ENCODE measurements at places on chromosomes 13 and 19.

DNA sequence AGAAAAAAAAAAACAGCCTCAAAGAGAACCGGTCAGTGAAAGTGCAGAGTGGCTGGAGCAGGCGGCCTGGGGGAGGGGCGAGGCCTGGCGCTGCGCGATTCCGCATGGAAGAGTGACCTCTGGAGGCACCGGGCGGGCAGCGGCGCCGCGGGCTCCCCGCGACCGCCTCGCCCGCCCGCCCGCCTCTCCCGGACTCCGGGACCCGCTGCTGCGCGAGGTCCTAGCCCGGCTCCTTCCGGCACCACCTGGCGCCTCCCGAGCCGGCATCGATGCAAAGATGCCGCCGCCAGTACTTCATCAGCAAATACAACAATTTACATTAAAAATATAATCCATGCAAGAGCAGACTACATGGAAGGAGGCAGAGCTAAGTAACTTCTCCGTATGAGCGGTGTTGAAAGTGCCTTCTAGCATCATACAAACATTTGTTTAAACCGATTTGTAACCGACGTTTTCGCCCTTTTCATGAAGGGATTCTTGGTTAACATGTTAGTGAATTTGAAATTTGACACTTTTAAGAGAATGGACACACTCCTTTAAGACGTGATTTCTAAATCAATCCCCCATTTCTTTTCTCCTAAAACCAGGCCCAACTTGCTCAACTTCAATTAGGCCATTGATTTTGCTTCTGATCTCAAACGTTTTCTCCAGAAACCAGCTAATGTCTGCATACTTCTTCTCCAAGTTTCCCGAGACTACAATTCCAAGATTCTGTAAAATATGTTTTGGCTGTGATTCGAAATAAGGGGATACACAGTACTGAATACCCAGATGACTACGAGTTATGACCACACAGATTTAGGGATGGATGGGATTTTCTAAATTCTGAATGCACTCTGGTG is 2.1 kb downstream of the EFNB2 start:
- DNase-seq, result no peak

DNA sequence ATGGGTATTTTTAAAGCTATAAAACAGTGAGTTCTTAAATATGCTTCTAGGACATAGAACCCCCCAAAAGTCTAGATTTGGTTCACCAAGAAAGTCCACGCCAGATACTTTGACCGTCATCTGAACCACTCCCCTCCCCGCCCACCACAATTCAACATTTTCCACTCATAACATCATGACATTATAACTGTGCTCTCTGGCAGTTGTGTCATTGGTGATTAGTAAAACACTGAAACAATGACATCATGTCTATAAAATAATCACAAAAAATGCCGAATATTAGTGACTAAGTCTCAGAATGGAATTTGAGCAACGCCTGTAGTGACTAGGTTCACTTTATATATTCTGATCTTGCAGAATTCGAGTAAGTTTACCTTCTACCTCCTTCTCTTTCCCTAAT is 732.3 kb downstream of the FGF9 start:
- DNase-seq, result no peak

GRCh38 chr13:93714171-93714570 is 487.6 kb downstream of the GPC6 start:
- DNase-seq, result no peak

- no peak for DNase-seq
Measured at GRCh38 chr13:100356426-100356825, 232.2 kb downstream of the GGACT start.

GRCh38 chr13:91153372-91153771 is 194.1 kb upstream of the MIR17HG start:
- DNase-seq, result no peak

GRCh38 chr19:6551607-6552450 is 21.0 kb downstream of the TNFSF9 start:
- peak; percentile 50 for DNase-seq

DNA sequence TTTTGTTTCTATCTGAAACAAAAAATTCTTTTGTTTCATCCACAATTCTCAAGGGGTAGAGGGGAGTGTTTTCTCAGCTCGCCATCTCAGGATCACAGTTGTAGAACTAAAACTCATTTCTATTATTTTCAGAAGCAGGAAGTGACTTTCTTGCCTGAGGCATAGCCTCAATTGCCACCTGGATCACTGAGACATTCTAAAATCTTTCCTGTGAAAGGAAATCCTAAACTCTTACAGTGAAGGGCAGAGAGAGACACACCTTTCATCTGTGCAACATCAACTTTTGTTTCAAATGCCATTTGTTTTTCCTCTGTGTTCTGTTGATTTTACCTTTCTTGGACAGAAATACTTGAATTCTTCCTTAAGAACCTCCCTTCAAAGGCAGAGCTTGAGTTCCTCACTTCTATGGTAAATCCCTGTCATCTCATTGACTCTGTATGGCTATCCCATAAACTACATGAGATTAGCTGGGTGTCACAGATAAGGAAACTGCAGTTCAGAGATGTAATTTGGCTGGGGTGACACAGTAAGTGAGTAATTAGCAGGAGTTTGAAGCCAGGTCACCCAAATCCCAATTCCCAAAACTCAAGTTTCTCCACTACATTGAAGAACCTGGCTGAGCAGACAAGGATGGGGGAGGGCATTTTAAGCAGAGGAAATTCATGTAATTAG is 224.4 kb upstream of the HTR2A start:
- DNase-seq, result no peak

DNA sequence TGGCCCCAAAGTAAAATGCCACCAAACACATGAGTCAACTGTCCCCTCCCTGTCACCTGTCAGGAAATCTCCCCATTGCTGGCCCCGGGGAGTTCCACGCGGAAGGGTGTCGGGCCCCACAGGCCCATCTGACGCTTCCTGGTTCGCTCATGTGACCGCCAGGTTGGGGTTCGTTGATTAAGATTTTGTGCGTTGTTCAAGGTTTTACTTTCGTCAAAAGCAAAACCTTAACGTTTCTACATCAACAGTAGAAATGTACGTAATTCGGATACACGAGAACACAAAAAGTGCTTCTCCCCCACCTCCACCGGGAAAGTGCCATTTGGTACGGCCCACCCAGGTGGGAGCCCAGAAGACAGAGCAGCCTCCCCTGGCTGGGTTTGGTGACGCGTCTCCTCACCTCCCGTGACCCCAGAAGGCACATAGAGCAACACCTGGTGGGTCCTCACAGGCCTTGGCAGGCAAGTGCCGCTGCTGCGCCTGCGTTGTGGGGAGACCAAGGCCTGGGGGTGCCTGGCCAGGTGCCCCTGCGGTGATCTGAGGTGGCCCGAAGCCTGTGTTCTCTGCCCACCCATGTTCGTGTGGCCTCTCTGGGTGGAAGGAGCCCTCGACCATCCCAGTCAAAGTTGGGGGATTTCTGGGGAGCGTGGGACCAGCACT is 161.6 kb downstream of the KDM4B start:
- DNase-seq, result no peak

DNA sequence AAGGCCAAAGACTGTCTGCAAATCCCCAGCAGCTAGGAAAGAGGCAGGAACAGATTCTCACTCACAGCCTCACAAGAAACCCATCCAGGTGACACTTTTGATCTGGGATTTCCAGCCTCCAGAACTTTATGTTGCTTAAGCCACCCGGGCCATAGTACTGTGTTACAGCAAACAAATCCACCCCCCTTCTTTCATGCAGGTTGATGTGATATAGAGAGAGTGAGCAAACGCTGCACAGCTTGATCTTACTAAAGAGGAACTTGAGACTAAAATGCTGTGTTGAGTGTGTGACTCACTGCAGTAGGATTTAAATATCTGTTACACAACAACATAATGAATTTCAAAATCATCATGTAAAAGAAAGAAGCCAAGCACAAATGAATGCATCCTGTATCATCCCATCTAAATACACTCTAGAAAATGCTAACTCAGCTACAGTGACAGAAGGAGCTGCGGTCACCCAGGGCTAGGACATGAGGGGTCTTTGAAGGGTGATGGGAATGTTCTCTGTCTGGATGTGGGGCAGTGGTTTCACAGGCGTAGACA is 32.2 kb downstream of the RCBTB2 start:
- DNase-seq, result no peak

DNA sequence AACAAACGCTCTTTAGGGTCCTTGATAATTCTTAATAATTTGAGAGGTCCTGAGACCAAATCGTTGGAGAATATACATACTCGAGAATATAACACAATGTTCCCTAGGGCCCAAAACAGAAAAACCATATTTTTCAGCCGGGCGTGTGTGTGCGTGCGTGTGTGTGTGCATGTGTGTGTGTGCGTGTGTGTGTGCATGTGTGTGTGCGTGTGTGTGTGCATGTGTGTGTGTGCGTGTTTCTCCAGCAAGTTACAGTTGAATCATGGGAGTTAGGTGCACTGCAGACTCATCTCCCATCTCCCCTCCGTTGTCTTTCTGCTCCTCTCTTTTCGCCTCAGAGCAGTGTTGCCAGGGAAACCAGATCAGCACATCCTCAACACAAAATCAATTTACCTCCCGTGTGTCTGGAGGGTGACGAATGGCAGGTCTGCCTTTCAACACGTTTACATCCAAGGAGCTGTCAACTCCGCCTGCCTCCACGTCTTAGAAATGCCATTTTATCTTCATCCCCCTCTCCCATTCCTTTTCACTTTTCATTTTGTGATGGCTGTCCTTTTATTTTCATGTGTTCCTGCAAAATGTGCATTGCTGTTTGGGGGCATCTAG is 8.3 kb upstream of the PNMA8B start:
- DNase-seq, result no peak

GRCh38 chr13:61410669-61411297 is 4.9 kb downstream of the PCDH20 start:
- DNase-seq, result no peak

GRCh38 chr19:35056513-35057063 is 15.1 kb downstream of the HPN start:
- DNase-seq, result no peak

- DNase-seq, result peak; percentile 79
Measured at GRCh38 chr19:55580628-55581144, at the start of gene ZNF579. ZNF579 (minus strand) TSS chr19:55580848; CDS start chr19:55579639, 1,209 bp downstream.

DNA sequence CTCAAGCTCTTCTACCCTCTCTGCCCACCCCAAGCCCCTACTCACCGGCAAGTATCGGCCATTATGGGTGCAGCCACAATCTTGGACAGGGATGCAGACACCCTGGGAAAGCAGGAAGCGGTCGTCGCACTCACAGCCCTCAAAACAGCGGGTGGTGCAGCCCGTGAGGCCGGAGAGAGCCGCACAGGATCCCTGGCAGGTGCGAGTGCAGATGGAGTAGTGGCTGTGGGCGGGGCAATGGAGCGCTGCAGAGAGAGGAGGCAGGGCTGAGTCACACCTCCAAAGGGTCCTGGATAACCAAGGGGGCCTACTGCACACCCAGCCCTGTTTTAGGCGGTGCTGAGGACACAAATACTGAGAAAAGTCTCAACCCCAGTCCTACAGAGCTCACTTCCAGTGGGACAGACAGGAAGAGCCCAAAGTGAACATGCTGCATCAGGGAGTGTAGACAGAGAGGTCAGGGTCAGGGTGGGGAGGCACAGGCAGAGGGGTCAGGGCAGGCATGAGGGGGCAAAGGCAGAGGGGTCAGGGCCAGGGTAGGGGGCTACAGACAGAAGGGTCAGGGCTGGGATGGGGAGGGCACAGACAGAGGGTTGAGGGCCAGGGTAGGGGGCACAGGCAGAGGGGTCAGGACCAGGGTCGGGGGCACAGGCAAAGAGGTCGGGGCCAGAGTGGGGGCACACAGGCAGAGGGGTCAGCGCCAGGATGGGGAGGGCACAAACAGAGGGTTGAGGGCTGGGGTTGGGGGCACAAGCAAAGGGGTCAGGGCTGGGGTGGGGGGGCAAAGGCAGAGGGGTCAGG is 24.2 kb upstream of the FBL start:
- no peak for DNase-seq
